ENCODE measurements at places on chromosomes 1 and 21.
A peak's percentile ranks its signal among the peaks of the same experiment; 100 is the strongest.

DNA sequence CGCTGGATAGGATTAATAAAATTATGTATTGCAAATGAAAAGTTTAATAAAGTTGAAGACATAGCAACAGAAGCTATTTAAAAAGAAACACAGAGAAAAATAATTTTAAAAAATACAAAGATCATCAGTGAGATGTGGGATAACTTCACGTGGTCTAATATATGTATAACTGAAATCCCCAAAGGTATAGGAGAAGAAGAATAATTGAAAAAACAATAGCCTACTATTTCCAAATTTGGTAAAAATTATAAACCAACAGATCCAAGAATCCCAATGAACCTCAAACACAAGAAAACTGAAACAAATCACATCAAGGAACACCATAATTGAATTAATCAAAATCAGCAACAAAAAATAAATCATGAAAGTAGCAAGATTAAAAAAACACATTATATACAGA is 44.9 kb downstream of the GREM2 start:
- DNase-seq: no peak

DNA sequence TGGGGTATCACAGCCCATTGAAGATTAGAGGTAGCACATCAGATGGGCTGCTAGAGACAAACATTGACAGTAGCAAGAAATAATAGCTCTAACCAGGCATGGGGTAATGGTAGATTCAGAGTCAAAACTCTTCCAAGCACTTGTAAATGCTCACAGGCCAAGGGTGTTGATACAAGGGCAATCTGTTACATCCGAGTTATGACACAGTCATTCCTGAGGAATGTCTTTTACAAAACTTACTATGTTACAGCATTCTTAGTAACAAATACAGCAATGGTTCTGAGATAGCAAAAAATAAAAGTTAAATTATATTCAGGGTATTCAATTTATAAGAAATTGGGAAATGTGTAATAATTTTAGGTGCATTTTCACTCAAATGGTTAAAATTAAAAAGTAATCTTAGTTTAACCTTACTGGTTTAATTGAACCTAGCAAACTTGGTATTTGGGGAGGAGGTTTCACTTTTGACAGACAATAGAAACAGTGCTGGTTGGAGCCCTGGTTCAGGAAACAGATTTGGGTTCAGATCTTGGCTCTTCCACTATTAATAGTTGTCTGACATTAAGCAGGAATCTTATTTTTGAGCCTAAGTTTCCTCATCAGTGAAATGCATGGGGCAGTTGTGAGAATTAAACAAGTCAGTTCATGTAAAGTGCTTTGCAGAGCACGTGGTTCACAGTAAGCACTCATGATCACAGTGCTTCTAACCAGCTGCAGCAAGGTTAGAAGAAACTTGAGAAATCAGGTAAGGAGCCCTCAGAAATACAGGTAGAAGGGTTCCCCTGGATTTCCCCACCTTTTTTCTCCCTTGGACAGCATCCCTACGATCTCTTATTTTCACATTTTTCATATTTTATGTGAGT is 4.4 kb downstream of the ST3GAL3 start:
- no peak for DNase-seq

GRCh38 chr1:25476186-25477097 is 45.7 kb downstream of the MACO1 start:
- DNase-seq: no peak

- peak; percentile 15 for DNase-seq
These were observed 729 bp downstream of the APP start for GRCh38 chr21:26169611-26170470.

- DNase-seq: no peak
These were observed 5.1 kb upstream of the TMEM51 start for GRCh38 chr1:15148475-15148874.

GRCh38 chr1:54404939-54405897 is 976 bp downstream of the SSBP3 start:
- no peak for DNase-seq

DNA sequence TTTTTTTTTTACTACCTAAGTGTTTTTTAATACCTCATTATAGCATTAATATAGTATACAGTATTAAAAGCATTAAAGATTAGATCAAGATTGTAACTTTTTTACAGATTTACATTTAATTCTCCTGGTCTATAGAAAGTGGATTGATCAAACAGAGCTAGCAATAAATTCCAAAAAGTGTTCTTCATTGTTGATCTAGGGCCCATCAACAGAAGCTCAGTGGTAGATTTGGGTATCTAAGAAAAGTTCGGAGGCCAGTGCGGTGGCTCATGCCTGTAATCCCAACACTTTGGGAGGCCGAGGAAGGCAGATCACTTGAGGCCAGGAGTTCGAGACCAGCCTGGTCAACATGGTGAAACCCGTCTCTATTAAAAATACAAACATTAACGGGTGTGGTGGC is 12.5 kb downstream of the NUP210L start:
- no peak for DNase-seq

DNA sequence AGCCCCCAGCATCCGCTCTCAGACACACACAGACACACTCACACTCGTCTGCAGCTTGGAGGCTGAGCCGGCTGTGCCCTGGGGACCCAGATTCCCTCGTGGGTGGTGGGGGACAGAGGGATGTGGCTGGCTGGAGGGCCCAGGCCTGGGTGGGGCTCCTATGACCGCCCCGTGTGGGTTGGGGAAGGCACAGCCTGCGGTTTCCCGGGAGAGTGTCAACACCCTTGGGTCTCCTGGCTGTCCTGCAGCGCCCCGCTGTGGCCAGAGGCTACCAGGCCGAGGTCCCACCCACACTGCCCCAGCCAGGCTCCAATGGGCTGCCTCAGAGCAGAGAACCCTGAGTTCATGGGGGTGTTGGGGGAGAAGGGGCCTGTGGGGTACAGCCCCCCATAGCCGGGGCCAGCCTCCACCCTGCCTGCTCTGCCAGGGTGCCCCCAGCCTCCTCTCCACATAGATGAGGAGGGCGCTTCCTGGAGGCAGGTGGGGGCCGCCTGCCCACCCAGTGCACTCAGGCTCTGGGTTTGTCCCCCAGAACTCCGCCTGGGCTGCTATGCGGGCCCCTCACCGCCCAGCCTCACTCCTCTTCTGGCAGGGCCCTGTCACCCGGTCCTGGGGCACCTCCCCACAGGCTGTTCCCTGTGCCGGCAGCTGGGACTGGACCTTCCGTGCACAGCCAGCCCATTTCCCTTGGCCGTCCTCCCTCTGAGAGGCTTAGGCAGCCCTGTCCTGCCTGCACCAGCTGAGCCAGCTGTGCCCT is at the start of gene TTC34:
Gene TTC34, minus strand, starts transcription at position 159 of the 757 bp plus-strand sequence. CDS start 866 bp downstream, outside the sequence.
- DNase-seq: peak; percentile 14

GRCh38 chr1:183432548-183432875 is 14.3 kb upstream of the NMNAT2 start:
- no peak for DNase-seq

DNA sequence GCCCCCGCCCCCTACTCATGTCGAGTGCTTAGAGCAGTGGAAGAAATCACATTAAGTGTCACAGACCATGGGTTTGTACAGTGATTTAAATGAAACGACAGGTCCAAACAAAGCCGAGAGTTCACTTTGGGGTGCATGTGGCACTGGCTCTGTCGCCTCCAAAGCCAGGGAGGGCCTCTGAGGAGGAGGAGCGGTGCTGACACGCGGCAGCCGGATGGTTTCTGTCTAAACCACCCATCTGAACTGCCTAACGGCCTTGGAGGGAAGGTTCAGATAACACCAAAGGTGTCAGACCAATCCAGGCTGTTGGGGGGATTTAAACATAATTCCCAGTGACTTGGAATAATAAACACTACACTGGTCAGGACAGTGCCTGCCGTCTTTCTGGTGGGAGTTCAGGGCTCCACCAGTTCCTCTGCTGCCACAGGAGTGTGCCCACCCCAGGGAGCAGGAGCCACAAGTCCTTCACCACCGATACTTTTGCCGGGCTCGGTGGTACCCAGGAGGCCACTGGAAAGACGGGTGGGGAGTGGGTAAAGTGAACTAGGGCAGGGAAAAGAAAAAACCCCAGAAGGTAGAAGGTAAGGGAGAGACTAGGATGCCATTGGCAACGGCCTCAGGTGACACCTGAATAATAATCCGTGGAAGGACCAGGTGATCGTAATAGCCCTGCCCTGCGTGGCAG is 78.2 kb downstream of the SLC66A1 start:
- no peak for DNase-seq

- peak; percentile 60 for DNase-seq
These were observed 23.8 kb downstream of the KNCN start for GRCh38 chr1:46527474-46528296.

GRCh38 chr1:112817555-112818373 is 102.6 kb upstream of the PPM1J start:
- DNase-seq: no peak

DNA sequence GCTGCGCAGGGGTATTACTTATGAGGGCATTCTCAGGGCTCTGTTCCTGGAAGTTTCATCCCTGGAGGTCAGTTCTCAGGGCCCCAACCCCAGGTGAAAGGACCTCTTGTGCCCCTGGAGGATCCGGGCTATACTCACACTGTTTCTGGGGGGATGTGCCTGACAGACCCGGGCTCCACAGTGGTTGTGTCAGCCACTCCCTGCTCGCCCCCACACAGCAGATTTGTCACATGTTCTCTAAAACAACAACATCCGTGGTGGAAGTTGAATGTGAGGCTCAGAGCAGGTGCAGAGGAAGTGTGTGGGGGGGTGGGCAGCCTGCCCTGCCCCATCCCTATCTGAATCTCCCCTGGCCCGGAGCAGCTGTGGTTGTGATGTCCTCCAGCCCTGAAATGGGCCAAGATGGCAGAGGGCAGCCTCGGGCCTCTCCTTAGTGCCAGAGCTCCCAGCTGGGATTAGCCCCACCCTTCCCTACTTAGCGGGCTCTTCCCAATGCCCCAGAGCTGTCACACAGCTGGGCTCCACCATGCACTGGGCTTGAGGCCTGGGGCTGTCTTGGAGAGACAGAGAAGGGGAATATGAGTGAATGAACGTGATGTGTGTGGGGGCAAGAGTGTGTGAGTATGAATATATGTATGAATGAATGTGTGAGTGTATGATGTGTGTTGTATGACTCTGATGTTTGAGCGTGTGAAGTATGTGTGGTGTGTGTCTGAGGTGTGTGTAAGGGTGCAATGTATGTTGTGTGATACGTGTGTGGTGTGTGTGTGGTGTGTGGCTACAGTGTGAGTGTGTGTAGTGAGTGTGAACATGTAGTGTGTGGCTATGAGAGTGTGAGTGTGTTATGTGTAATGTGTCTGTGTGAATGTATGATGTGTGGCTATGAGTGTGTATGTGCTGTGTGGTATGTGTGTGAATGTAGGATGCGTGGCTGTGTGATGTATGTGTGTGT is 1.5 kb upstream of the FCMR start:
- DNase-seq: no peak

DNA sequence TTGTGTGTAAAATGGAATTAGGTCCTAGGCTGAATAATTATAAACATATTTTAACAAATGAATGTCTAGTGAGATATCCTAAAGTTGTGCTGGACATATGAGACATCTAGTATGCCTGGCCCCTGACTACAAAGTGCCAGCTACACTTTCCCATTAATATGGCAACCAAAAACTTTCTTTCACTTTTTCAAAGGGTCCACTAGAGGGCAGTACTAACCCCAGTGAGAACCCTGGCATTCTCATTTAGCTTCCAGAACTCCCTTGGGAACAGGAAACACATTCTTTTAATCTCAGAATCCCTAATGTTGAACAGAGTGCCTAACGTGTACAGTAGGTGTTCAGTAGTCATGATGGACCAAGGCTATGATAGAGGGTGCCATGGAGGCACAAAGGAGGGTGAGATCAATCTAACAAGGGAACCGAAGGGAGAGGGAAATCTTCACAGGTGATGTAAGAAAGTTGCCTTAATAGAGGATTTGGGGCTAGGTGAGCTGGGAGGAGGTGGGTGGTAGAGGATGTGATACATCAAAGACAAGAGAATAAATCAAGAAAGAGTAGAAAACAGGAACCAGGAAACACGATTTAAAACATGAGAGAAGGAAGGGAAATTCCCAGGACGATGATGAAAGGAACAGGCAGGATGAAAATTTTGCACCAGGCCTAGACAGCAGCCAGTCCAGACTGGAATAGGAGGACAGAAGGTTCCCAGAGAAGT is 41.6 kb downstream of the NSL1 start:
- no peak for DNase-seq

DNA sequence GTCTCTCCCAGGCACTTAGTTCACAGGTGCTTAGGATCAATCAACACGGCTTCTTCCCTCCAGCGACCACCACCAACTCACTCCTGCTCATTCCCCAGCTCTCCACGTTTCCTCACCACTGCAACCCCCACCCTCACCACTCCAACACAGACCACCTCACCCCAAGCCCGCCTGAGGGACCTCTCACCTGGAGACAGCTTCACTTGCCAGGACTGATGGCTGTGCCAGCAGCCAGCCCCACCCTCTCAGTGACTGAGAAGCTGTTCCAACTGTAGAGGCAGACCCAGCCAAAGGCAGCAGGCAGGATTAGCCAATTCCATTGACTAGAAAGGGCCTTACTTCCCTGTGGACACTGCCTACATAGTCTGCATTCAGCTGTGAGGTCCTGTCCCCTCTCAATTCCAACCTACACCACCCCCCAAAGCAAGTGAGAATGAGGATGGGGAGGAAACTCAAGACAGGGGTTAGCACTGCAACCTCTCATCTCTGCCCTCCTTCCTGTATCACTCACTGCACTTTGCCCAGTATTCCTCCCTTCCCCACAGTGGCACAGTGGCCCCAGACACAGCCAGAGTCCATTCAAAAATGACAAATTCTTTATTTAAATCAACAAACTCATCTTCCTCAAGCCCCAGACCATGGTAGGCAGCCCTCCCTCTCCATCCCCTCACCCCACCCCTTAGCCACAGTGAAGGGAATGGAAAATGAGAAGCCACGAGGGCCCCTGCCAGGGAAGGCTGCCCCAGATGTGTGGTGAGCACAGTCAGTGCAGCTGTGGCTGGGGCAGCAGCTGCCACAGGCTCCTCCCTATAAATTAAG is 7.6 kb downstream of the TAGLN2 start:
- no peak for DNase-seq

DNA sequence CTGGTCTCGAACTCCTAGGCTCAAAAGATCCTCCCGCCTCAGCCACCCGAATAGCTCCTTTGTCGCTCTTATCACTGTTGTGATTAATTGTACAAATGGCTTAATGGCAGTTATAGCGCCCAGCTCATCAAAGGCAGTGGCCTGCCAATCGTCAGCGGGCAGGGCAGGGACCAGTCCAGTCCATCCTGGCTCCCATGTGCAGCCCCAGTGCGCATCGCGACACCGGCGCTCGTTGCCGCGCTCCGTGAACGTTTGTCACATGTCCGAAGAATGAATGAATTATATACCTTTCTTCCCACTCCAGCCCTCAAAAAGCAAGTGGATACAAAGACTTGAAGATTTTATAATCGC is 18.4 kb downstream of the MTX1 start:
- DNase-seq: no peak

GRCh38 chr1:61132645-61133334 is 50.4 kb downstream of the NFIA start:
- DNase-seq: no peak

- DNase-seq: no peak
These were observed 60.1 kb upstream of the PTGS2 start for GRCh38 chr1:186740324-186740723.

GRCh38 chr1:45470306-45470798 is 20.6 kb downstream of the TESK2 start:
- no peak for DNase-seq

GRCh38 chr1:74908797-74909196 is 175.8 kb downstream of the TYW3 start:
- no peak for DNase-seq

GRCh38 chr1:180119837-180120236 is 34.8 kb upstream of the QSOX1 start:
- no peak for DNase-seq

All from activated CD4-positive, alpha-beta T cell treated with anti-CD3 and anti-CD28 coated beads, Interleukin-2, amount 50 U/mL, for 24 hours (primary cell).